Activated T-cell treated with anti-CD3 and anti-CD28 coated beads for 1 hour (primary cell): ENCODE measurements at places on chromosomes 7 and 10.

DNA sequence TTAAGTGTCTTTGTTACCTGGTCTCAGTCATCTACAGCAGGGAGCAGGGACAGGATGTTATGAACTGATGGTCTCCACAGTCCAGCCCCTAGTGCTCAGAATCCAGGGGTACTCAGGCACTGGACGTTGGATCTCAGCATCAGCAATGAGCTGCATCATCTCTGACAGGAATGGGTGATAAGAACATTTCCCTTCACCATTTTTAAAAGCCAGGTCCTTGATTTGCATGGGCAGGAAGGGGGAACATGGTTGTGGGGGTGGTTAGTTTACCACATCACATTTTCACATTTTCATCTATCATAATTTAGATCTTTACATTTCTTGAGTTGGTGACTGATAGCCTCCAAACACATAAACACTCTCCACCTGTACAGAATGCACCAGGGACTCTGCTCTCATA is 427.8 kb upstream of the NPVF start:
- DNase-seq: no peak

GRCh38 chr10:22853906-22854447 is 73.9 kb upstream of the ARMC3 start:
- no peak for DNase-seq

- DNase-seq: no peak
These were observed 31.4 kb downstream of the C10orf90 start for GRCh38 chr10:126639084-126639483.

- no peak for DNase-seq
These were observed 40.9 kb upstream of the PAPSS2 start for GRCh38 chr10:87618566-87619423.

GRCh38 chr10:79023240-79024162 is 45.3 kb upstream of the ZMIZ1 start:
- DNase-seq: no peak

- no peak for DNase-seq
These were observed 1.8 kb upstream of the VSIR start for GRCh38 chr10:71774916-71775702.

- DNase-seq: no peak
These were observed 16.5 kb downstream of the ANLN start for GRCh38 chr7:36406156-36406555.

DNA sequence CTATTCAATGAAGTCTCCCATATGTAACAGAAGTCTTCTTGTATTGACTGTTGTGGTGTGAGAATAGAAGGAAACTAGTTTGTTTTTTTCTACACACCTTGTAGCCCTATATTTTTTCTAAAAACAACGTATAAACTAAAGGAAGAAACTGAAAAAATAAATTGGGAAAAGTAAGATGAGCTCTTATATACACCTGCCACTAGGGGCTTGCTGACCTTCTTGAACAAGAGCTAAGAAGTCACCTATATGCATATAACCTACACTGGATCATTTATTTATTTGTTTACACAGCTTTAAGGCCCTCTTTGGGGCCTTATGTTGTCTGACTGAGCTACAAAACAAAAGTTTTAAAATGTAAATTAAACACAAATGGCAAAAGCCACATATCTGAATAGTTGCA is 383.0 kb downstream of the HPSE2 start:
- no peak for DNase-seq

DNA sequence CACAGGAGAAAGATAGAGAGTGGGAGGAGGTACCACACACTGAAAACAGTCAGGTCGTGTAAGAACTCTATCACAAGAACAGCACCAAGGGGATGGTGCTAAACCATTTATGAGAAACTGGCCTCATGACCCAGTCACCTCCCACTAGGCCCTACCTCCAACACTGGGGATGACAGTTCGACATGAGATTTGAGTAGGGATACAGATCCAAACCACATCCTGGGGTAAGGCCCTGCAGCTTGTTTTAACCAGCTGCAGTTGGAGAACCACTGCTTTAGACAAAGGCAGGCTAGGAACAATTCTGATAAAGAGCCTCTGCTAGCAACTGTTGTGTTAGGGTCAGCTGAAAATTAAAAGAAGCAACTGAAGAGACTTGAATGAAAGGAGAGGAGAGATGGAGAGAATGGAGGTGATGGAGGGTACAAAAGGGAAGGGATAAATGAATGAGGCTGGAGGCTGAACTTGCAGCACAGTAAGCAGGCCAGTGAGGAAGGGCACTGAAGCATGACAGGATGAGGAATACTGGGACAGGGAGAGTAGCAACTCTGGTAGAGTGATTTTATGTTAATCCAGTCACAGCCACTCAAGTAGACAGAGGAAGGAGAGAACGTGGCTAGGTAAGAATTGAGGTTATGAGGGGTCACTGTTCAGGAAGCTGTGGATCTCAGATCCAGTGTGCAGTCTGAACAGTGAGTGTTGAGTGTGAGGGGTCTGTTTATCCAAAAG is 23.6 kb downstream of the MEST start:
- DNase-seq: no peak

- DNase-seq: no peak
These were observed 241.3 kb downstream of the ANK3 start for GRCh38 chr10:60148266-60148840.

GRCh38 chr10:132560241-132560731 is 22.7 kb downstream of the INPP5A start:
- no peak for DNase-seq

- no peak for DNase-seq
These were observed 398.1 kb upstream of the C7orf33 start for GRCh38 chr7:148192491-148192890.

DNA sequence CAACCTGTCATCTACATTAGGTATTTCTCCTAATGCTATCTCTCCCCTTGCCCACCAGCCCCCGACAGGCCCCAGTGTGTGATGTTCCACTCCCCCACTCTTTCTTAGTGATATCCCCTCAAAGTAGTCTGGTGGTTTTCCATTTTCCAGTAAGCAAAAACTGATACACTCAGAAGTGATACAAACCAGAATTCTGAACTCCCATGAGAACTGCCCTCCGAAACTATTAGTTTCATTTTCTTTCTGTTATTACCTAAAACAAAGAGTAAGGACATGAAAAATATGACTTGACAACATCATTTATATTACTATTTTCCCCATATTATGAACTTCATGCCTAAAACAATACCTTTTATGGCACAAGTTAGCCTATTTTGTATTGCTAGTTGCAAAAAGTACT is 175.0 kb downstream of the OTUD1 start:
- DNase-seq: no peak

DNA sequence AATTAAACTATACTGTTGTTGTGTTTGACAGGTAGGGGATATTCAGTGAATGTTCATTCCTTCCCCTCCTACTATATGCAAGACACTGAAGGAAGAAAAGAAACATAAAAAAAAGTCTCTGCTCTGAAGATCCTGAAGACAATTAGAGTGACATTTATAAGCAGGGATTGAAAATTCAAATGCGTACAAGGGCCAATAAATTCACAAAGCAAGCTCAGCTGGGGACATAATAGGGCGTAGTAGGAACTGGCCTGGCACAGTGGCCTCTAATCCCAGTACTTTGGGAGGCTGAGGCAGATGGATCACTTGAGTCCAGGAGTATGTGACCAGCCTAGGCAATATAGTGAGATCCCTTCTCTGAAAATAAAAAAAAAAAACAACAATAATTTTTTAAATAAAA is 104.9 kb upstream of the KMT2E start:
- no peak for DNase-seq

DNA sequence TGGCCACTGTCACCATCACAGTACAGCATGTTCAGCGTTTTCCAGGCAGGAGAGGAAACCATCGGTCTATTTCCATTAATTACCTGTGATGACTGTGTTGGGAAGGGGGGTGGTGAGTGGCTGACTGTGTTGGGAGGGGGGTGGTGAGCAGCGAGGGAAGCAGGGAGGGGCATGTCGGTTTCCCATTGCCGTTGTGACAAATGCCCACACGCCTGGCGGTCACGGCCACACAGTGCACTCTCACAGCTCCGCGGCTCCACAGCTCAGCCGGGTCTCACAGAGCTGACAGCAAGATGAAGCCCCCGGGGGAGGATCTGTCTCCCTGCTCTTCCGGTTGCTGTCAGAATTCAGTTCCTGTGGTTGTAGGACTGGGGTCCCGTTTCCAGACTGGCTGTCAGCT is 39.0 kb downstream of the AP5Z1 start:
- DNase-seq: no peak

GRCh38 chr10:20685462-20685861 is 211.6 kb downstream of the NEBL start:
- DNase-seq: no peak

DNA sequence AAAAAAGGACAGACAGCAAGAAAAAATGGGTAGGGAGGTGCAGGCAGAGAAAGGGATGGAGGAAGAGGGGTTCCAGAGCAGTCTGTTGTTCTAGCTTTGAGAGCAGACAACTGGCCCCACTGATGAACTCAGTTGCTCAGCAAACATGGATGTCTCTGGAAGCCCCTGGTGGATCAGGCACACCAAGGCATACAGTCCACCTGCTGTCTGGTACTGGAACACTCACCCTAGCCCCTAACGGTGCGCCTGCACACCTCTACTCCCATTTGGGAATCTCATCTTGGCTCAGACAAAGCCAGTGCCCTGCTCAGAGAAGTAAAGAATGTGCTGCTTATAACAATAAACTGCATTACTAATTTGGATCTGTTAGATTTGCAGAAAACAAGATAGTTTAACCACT is 7.7 kb downstream of the MACROH2A2 start:
- no peak for DNase-seq

- no peak for DNase-seq
These were observed 1077.1 kb upstream of the C7orf33 start for GRCh38 chr7:147513451-147513850.
